ENCODE measurements at places on chromosomes 1 and 21.

GRCh38 chr1:6142036-6142621 lies 38.0 kb downstream of the CHD5 start:
- no peak for DNase-seq

DNA sequence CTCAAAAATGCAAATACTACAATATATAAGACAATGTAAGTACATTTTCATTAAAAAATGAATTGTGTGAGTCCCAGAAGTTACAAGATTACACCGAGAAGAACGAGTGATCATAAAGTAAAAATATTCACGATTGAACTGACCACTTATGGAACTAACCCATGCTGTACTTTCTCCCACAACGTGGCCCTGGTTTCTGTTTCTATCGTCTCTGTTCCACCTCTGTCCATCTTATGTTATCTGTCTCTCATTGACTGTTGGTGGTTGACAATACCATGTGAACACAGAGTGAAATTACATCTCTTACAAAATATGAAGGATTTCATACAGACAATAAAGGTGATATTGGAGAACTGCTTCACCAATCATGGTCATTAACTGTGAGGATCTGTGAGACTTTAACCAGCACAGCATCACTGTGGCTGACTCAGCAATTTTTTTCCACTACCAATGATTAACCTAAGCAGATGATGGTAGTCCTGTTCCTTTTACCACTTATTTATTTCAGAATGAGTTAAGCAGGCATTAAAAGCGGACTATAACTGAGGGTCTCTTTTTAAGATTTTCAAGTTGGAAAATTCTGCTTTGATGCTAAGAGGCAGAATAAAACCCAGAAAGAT lies 165.1 kb downstream of the TGFB2 start:
- no peak for DNase-seq

DNA sequence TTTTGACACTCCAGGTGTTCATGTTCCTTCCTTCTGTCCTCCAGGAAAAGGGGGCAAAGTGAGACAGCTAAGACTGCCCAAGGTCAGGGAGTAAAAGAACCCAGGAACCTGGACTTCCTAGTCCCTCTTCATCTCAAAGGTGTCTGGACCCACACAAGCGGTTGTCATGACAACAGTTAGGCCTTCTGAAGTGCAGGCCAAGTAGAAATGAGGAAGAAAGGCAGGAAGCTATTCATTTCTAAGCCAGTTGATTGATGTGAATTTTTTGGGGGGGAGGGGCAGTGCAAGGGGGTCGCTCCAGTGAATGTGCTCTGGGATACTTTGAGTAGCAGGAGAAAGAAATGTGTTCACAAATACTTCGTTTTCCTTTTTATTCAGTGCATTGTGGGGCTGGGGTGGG lies 114.3 kb downstream of the NAV1 start:
- DNase-seq: no peak

DNA sequence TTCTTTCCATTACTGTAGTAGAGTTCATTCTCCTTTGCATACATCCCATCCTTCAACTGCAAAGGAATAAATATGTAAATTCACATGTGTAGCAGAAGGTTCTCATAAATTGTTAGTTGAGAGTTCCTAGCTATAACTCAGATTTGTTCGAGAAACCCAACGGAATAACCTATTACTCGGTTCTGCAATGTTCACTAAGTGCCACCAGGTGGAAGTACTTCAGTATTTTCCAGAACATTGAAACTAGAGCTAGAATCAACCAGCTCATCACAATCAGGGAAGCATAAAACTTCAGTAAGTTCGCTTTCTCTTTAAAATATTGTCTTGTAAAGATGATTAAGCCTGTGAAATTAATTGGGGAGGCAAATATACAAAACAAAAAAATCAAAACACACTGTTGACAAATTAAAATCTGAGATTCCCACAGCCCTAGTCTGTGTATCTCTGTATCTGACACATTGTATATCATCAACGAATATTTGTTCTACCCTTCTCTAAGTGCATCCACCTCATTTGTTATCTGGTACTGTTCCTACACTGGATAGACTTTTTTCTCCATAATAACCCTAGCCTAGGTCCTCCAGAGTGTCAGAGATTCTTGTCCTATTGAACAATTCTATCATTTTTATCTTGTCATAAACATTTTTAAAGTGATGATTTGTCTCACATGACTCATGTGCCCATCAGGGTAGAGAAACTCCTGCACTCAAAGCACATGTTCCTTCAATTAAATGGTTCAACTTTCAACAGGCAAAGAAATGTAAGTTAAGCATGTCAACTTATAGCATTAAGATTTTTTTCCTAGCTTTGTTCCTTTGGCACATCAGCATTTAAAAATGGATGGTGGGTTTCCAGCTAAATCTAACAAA lies 31.9 kb downstream of the MROH9 start:
- peak; percentile 56 for DNase-seq

GRCh38 chr1:214707306-214708087 lies 104.5 kb downstream of the CENPF start:
- peak; percentile 62 for DNase-seq

DNA sequence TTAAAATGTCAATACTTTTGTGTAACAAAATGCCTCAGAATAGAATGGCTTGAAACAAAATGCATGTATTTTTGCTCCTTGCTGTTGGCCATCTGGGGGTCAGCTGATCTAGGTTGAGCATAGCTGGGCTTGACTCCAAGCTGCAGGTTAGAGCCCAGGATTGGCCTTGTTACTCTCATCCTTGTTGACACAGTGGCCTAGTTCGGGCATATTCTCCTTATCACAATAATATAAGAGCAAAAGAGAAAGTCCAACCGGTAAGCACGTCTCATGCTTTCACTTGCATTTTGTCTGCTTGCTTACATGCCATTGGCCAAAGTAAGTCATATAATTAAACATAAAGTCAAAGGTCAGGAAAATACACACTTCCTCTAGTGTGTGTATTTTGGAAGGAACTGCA lies 456.2 kb downstream of the KCNT2 start:
- no peak for DNase-seq

DNA sequence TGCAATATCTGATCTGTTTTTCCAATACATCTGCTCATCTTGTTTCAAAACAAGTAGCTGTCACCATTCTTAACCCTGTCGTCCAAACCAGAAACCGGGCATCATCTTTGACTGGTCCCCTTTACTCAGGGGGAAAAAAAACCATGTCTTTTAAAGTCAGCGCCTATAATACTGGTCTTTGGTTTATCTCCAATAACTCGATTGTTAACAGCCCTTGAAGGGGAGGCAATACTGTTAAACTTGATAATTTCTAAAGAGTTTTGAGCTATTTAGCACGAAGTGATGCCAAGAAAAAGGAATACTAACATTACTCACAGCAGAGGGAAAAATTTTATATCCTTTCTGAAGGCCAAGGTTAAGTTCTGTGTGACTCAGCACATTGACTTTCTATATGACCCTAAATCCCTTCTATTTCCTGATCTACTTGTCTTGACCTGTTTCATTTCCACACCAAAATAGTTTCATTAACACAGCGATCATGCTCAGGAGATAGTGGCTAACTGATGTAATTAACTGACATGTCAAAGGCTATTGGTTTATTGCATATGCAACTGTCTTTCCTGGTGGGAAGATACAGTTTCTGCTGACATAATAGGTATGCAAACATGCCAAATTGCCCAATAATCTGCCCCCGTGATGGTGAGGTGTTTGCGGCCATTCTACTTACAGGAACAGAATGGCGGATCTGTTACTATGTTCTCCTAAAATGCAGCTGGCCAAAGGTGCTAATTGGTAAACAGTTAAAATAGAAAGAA lies 59.1 kb downstream of the NFIA start:
- DNase-seq: peak; percentile 90

- DNase-seq: no peak
These were observed 280.4 kb upstream of the C1orf105 start for GRCh38 chr1:172140072-172140471.

DNA sequence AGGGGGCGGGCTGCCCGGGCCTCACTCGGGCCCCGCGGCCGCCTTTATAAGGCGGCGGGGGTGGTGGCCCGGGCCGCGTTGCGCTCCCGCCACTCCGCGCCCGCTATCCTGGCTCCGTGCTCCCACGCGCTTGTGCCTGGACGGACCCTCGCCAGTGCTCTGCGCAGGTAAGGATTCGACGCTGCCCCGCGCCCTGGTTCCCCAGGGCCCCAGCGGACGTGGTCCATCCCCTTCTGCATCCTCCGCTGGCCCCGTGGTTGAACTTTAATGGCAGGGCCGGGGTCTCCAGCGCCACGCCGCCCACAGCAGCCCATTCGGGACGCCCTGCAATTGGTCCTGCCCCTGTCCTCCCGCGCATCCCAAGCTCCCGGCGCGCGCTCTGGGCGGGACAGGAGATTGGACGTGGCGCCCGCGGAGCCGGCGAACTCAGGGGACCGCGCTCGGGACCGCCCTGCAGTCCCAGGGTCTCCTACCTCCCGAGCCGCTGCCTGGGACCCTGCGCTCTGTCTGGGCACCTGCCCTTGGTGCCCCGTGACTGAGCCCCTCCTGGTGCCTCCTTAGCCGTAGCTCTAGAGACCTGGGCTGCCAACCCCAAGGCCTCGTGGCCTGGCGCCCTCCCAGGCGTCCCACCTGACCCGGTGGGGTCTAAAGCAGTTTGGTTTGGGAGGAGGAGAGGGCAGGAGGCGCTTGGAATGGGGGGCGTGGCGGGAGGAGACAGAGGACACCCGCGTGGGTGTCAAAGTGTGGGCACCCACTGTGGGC lies at the start of gene ALPL:
ALPL (plus strand) TSS at position 73 of the 762 bp plus-strand sequence. CDS start 44,659 bp downstream, outside the sequence.
- DNase-seq: no peak

GRCh38 chr1:64969305-64970046 lies 3.1 kb upstream of the JAK1 start:
- peak; percentile 29 for DNase-seq

DNA sequence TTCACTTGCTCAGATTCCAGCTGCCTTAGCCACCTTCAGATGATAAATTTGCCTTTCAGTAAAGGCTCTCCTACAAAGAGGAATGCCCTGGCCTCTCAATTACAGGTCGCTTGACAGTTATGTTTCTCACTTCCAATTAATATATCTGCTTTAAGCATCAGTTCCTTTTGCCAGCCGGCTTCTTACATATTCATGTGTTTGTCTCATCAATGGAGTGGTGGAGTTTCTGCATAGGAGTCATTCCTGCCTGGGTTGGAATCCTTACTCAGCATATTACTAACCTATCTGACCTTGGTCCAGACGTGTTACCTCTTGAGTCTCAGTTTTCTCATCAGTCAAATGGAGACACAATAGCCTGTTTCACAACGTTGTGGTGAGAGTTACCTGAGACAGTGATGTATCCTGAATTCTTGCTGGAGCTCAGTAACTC lies 9.4 kb upstream of the SESN2 start:
- no peak for DNase-seq

- peak; percentile 87 for DNase-seq
These were observed 109.9 kb downstream of the GALNT2 start for GRCh38 chr1:230176871-230177411.

GRCh38 chr1:180185281-180185680 lies 30.6 kb downstream of the QSOX1 start:
- no peak for DNase-seq

DNA sequence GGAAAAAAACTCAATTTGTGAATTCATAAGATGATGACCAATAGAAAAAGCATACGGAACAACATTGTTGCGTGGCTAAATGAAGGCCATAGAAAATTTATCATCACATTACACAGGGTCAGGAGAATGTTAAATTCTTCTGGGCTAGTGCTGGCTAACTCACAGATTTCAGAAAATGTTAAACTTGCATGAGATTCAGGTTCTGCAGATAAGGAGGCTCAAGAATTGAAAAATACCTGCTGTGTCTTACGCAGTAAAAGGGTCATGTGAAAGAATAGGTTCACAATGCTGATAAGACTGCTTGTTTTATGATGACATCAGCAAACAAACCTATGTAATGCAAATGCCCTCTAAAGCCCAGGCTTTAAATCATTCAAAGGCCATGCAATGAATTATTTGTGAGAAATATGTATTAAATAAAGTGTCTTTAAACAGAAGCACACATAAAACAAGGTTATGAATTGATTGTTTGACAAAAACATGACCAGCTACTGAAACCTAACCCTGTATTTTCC lies 378.8 kb downstream of the USP25 start:
- DNase-seq: no peak

- no peak for DNase-seq
These were observed 438.1 kb downstream of the PRDM2 start for GRCh38 chr1:14138135-14138506.

- DNase-seq: peak; percentile 72
These were observed 71.5 kb downstream of the RPS6KC1 start for GRCh38 chr1:213122514-213122929.

DNA sequence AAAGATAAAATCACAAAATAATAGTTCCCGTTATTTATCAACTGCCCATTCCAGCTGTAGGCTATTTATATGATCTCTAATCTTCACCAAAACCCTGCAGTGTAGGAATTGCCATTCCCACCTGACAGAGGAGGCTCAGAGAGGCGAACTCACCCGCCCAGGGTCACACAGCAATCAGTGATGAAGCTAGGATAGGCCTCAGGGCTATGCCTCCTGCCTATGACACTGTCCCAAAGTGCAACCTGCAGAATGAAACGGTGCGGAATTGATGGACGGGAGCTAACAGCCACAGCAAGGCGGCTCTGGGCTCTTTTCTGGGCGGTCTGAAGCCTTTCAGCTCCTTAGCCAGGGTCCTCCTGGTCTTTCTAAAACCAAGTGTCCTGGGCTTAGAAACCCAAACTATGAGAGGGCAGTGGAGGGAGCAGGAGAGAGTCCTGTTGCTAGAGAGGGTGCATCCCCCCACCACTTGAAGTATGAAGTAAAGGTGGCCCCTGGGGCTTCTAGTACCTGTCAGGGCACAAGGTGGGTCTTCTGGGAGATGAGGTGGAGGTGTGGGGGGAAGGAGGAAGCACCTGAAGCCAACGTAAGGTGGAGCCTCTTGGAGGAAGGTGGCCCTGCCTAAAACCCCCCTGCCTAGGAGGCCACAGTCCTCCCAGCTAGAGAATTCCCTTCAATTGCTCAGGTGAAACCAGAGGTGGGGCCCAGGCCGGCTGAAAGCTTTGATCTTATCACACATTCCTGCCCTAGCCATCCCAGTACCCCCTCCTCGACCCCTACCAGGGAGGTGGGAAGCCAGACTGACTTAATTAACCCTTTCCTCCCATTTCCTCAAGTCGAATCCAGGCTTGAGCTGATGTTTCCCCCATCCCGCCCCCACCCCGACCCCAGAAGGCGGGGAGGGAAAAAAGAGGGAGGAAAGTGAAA lies 14.8 kb downstream of the HSPG2 start:
- no peak for DNase-seq

GRCh38 chr1:241617426-241617825 lies 22.7 kb downstream of the CHML start:
- no peak for DNase-seq

GRCh38 chr1:101769520-101769919 lies 227.2 kb downstream of the OLFM3 start:
- DNase-seq: no peak

GRCh38 chr1:200005165-200005564 lies 22.3 kb upstream of the NR5A2 start:
- no peak for DNase-seq

DNA sequence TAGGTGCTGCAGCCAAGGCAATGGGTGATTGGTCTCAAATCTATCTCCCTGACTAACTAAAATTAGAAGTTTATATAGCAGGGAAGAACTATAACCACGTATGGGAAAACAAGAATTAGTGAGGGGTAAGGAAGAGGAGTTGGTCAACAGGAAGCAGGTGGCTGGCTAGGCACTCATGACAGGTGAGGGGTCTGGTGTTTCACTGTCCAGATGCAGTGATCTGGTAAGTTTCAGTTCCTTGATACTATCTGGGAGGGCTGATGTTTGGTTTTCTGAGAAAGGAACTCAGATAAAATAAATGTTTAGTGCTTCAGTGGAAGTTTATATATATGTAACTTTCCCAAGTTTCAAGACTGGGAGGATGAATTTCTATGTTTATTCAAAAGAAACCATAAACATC lies 11.6 kb upstream of the POU2F1 start:
- no peak for DNase-seq

Measured in fibroblast of villous mesenchyme (primary cell).